ENCODE measurements at places on chromosomes 12 and 14.

DNA sequence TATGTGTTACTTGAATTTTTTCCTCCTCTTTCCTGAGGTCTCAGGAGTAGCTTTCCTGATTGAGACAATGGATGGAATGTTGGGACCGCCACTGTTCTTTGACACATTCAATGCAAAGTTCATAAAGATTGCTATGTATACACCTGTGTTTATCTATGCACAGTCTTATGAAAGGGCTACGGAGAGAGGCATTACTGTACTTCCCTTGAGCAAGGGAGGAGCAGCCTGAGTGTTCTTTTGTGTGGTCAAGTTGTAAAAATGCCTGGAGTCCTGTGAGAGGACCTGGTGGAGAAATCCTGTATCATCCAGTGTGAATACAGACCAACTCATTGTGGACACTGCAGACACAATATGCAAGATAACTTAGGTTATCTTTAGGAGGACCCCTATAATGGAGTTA is 1.2 kb downstream of the SRGAP1 start:
- DNase-seq = no peak

GRCh38 chr14:68292441-68293215 is 473.0 kb downstream of the RAD51B start:
- DNase-seq = no peak

- DNase-seq = no peak
Observed at GRCh38 chr12:46160101-46160980, 108.5 kb downstream of the SLC38A1 start.

DNA sequence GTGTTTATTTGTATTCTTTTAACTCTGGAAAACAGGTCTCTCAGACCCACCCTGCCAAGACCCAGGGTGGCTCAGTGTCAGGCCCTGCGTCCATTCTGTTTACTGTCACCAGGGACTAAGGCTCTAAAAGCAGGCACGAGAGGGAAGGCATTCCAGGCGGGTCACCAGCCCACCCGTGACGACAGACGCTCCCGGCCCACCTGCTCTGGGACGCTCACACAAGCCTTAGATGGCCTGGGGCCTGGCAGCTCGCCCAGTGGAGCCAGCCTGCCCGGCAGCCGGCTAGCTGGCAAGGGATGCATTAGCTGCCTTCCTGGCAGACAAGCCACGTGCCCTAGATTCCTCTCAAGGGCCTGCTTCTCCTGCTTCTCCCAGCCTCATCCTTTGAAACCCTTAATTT is 9.2 kb upstream of the NUAK1 start:
- DNase-seq = peak; percentile 42

DNA sequence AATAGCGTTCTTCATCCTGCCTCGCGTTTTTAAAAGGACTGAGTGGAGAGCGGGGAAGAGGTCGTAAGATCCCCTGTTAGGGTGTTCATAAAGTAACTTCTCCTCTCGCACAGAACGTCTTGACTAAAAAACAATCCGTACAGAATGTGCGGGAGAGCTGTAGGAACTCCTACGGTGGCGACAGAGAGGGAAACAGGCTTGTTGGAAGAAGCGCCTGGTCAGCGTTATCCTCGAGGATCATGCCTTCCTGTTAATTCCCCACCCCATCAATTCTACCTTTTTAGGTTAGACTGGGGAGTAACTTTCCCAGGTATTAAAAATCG is 399 bp upstream of the WASHC4 start:
- DNase-seq = no peak

GRCh38 chr12:15806826-15807225 is 17.6 kb upstream of the EPS8 start:
- DNase-seq = no peak

- DNase-seq = no peak
Observed at GRCh38 chr12:69679119-69679518, 20.0 kb downstream of the BEST3 start.

DNA sequence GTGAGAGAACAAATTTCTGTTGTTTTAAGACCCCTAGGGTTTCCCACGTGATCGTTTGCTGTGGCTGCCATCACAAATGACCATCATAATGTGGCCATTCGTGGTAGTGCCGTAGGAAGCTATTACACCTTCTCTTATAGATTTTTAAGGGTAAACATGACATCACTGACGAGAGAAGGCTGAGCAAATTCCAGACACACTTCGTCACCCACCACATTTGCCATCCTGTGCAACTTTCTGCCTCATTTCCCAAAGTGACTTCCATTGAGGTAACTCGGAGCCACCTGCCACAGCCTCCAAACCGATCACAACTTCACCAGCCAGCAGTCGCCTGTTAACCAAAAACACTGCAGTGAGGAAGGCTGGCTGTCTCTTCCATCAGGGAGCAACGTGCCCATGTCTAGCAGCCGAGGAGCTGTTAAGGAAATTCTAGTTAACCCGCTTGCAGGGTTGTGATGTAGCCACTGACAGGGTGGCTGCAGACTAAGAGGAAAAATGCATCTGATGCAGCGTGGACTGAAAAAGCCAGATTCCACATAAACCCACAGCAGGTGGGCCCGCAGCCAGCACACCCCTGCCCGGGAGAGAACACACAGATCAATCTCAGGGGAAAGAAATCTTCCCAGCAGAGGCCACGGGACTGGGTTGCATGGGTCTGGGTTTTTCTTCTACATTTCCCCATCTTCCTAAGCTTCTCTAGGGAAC is 44.6 kb downstream of the CCDC85C start:
- DNase-seq = no peak

GRCh38 chr12:116642683-116643082 is 83.5 kb downstream of the MAP1LC3B2 start:
- DNase-seq = no peak

DNA sequence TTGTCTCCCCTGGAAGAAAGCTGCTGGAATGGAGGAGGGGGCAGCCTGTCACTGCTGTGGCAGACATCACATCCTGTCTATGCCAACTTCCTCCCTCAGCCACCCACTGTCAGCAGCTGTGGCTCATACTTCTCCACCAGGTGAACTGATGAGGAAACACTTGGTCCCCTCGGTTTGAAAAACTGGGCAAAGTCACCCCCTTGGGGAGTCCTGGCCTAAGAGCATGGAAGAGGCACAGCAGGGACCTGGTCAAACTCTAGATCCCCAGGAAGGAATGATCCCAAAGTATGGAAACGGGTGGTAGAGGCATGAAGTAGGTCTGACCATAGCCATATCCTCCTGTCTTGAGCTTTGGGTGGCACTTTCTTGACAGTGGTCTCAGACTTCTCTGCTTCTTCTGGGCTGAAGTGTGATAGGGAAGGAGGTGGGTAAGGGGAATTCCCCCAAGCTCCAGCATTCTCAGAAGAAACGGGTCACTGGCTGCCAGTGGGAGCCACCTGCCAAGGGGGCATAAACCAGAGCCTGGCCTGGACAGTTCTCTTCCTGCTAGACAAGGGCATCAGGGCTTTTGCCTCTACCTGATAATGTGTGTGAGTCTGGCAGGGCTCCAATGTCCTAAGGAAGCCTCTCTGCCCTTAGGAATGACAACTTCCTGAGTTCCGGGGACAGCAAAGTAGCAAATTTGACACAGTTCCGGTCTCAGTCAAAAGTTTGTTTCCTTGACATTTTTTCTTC is 36.0 kb downstream of the FMNL3 start:
- no peak for DNase-seq

DNA sequence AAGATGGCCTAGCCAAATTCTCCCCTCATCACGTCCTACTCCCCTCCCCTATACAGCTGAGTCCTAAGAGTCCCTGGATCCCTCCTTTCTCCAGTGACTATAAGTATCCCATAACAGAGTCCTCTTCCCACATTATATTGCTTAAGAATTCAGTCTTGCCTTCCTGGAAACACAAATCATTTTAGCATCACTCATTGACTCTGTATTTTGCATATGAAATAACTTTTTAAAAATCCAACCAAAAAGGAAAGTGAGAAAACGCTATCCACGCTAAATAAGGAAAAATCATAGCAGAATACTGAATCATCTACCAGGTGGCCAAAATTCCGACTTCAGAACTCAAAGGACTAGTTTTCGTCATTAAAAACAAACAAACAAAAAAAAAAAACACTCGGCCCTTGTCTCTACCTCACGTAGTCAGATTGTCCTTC is 130.2 kb downstream of the GCH1 start:
- no peak for DNase-seq

GRCh38 chr12:76186131-76186906 is 101.8 kb upstream of the NAP1L1 start:
- no peak for DNase-seq

DNA sequence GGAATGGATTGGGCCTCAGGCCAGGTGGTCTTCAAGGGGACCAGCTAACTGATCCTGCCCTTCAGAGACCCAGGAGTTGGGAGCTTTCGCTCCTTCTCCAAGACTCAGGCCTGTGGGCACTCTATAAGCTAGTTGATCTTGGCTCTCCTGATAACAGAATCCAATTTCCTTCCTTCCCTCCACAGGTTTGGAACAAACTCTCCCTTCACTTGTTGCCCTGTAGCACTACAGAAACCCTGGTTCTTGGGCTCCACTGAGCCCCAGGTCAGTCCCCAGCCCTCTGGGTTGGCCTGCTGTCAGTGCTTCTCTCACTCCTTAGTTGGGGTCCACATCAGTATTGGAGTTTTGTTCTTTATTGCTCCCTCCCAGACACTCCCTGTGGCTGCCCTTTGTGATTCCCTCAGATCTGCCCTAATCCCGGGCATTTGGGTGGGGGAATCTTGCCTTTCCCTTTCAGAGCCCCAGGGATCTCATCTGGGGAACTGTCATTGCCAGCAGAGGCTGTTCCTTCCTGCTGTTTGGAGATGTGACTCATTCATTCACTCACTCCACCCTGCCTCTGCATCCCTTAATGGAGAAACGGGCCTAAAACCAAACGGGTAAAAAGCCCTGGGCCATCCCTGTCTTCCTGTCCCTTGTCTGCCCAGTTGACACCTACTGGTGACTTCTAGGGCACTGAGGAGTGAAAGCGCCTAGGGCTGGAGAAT is 4.4 kb upstream of the GPD1 start:
- no peak for DNase-seq

GRCh38 chr12:130556486-130557055 is 159.5 kb downstream of the RIMBP2 start:
- DNase-seq = no peak

- DNase-seq = no peak
Observed at GRCh38 chr14:52018252-52018651, 28.9 kb downstream of the RTRAF start.

- DNase-seq = no peak
Observed at GRCh38 chr12:13749389-13749788, 232.0 kb downstream of the GRIN2B start.

GRCh38 chr14:32419429-32419828 is 90.3 kb downstream of the AKAP6 start:
- no peak for DNase-seq

DNA sequence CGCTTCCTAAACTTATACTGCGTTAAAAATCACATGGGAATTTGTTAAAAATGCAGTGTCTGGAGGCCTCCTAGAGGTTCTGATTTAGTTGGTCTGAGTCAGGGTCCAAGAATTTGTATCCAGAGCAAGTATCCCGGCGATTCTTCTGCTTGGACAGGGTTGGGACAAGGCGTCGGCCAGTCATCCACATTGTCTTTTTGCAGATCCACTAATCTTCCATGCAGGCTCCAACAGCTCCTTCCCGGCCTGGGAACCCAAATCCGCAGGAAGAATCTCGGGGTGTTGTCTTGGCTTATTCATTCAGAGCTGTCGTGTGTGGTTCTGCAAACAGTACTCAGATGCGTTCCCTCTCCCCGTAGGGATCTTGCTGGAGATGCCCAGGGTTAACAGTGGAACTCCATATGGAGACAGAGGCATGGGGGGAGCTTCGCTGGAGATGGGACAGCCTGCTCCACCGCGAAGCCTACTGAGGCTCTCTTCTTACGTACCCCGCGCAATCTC is 25.3 kb downstream of the GPRC5D start:
- DNase-seq = no peak

- DNase-seq = no peak
Observed at GRCh38 chr12:3122841-3123678, 45.9 kb downstream of the TSPAN9 start.

DNA sequence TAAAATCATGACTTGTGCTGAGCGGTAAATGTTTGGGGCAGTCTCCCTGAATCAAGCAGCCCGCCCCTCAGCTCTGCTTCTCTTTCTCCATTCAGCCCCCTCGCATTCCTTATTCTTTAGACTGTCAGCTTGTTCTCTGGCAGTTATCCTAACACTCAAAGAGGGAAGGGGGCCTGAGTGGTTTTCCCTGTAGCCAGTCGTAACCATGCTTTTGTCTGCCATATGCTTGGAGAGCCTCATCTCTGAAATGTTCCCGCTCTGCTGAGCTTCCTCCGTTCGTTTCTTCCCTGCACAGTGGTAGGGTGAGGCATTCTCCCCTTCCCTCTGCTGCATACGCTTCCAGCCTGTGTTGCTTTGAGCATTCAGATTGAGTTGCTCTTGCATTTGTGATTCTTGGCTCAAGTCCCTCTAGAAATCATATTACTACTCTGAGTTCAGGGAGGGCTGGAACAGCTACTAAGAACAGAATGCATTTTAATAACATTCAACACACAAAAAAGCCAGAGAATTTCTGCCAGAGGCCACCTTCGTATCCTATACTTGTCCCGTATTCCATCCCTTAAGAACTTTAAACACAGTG is 119.7 kb downstream of the FBXL14 start:
- DNase-seq = no peak

- no peak for DNase-seq
Observed at GRCh38 chr14:61341275-61342206, 20.2 kb downstream of the PRKCH start.

- DNase-seq = no peak
Observed at GRCh38 chr14:23951590-23952201, 1.9 kb upstream of the DHRS4 start.

- no peak for DNase-seq
Observed at GRCh38 chr12:65592416-65592815, 231.9 kb upstream of the HMGA2 start.

GRCh38 chr12:5101686-5102085 is 58.0 kb downstream of the KCNA5 start:
- DNase-seq = no peak

DNA sequence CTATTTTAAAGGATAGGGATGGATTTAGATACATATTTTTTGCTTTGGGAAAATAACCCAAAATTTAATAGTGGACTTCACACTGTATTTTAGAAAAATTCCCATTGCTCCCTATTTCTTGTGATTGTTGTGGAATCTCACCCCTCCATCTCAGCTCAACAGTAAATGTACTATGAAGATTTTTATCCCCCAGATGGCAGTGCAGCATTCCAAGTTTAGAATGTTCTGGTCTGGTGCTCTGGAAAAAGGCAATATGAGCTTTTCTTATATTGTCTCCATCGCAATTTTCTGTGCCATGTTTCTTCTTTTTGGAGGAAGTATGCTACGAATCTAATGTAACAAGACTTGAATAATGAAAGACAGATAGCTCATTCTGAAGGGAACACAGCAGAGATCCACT is 471.7 kb upstream of the SYT1 start:
- DNase-seq = peak; percentile 30

DNA sequence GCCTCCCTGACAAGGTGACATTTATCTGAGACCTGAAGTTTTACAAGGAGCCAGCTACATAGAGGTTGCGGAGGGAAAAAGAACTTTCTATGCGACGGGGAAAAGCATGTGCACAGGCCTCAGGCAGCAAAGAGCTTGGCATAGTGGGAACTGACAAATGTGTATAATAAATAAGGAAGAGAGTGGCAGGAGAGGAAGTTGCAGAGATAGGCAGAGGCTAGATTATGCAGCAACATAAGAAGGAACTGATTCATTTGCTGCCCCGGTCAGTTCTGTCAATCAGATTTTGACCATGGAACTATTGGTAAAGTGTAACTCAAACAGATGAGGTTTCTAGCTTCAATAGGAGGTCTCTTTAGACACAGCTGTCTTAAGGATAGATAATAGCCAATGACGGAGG is 33.7 kb upstream of the RIC8B start:
- DNase-seq = no peak

- no peak for DNase-seq
Observed at GRCh38 chr12:59736359-59736758, 140.5 kb downstream of the SLC16A7 start.

- no peak for DNase-seq
Observed at GRCh38 chr12:98612696-98613334, 19.3 kb downstream of the SLC25A3 start.

All from NCI-H1694 (cell line).